ENCODE measurements at places on chromosomes 4 and X.

DNA sequence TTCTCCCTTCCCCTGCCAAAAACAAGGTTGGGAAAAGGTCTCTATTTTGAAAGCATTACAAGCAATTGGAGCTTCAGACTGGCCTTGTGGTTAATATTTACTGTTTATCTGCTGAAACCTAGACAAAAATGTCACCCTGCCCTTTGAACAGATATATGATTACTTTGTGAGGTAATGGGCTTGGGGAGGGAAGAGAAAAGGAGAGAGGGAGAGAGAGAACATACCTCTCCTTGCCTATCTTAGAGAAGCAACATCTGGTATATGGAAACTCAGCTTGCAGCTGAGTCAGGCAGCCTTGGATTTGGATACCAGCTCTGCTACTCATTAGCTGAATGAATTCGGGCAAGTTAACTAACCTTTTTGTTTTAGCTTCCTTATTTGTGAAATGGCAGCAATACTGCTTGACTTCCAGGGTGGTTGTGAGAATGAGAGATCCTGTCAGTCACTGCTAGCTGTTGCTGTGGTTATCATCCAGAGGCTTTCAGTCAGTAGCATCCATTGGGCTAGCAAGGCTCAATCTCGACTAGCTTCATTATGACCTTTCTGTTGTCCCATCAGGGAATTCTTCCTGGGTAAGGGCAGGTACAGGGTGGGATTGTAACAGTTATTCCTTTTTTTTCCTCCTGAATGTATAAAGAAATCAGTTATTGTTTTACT, 41.1 kb downstream of the ZFX start:
- DNase-seq, result no peak

- no peak for DNase-seq
Observed at GRCh38 chrX:122238801-122239200, 945.3 kb upstream of the GRIA3 start.

- no peak for DNase-seq
Observed at GRCh38 chr4:173280998-173281397, 53.2 kb downstream of the HMGB2 start.

DNA sequence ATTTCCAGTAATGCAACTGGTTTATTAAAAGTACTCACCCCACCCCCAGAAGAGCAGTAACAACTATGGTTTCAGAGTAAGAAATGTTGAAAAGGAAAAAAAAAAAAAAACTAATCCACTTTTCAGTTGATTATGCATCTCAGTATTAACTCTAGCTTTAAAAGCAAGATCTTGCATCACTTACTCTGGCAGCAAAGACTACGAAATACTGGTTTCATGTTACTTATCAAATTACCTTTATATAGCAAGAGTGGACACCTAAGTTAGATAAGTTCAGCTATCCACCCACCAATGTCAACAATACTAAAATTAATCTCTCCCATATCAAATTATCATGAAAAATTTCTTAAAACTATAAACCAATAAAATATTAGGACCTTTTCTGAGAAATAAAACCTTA, 105.0 kb downstream of the ABCB7 start:
- DNase-seq, result no peak

GRCh38 chr4:56240554-56241174, 146.6 kb downstream of the AASDH start:
- DNase-seq, result no peak

DNA sequence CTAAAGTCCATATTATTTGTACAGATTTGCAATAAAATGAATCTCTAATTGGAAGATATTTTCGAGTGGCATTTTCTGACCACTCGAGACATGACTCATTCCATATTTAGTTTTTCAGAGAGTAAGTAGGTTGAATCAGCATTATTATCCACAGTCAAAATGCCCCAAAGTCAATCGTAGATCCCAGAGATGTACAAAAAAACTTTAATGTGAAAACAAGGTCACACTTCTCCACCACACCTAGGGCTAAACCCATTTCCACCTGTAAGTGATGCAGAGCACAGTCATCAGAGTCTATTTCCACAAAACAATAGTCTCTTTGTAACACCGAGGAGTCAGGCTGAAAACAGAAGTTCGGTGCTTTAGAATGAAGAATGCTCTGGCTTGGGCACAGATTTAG, 117.1 kb upstream of the TENM3 start:
- DNase-seq, result no peak

- no peak for DNase-seq
Observed at GRCh38 chr4:108272561-108272960, 103.8 kb upstream of the LEF1 start.

GRCh38 chr4:102563000-102563399, 61.8 kb downstream of the NFKB1 start:
- no peak for DNase-seq

- DNase-seq, result no peak
Observed at GRCh38 chrX:6131287-6131686, 97.4 kb downstream of the NLGN4X start.

DNA sequence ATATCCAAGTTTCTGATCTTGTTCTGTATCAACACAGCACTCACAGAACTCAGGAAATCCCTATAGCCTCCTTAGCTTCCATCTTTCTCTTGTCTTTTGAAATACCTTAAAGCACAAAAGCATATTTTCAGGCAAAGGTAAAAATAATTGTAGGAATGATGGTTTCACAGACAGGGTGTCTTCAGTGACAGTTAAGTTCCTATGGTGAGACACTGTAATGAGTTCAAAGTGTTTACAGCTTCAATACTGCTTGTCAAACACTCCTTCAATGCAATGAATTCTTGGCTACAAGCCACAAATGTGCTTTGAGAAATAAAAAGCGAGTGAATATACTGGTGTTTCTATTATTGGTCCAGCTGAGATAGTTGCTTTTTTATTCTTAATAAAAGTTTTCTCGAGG, 466.0 kb downstream of the DMD start:
- DNase-seq, result no peak

DNA sequence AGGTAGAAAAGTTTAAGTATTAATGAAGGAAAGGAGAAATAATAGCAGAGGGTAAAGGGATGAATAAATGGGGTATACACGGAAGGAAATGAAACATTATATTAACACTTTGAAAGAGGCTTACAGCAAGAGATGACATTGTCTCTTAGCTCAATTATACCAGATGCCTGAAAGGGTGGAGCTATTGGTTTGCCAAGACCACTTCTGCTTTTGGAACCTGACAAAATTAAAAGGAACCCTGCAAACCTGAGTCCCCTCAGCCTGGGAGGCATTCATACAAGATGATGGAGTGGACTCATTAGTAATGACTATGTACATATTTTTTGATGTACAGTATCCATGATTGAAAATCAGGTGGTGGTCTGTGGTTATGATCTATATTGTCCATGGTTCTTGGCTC, 45.1 kb upstream of the HPF1 start:
- no peak for DNase-seq

DNA sequence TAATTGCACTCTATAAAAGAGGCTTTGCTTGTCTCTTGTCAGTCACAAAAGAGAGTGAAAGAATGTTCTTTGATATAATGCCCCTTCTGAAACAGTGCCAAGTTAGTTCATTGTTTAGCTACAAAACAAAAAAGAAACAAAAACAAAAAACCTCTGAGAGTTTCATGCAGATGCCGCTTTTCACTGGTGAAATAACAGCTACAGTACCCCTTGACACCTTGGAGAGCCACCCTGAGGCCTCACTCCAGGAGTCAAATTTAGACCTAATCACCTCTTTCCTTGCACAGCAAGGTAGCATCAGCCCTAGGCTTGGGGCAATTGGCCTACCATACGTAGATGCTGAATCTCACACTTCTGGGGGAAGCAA, 185.2 kb downstream of the UNC5C start:
- DNase-seq, result no peak

- DNase-seq, result no peak
Observed at GRCh38 chrX:23752740-23753415, 9.8 kb upstream of the ACOT9 start.

DNA sequence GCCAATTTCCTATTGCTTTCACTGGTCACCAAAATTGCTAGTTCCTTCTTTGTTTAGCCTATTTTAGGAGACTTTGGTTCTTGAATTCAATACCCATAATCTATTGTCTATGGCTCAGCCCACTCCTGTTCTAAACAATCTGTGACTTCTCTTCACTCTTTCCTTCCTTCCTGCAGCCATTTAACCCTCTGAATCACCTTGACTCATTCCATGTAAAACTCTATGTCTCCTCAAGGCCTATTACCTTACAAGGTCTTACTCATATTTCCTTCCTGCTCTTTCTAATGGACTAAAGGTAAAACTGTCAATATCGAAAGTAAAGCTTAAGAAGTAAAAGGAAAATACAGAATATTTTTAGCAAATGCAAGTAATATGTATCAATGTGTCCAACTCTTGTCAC, 301.6 kb downstream of the ARHGAP24 start:
- no peak for DNase-seq

DNA sequence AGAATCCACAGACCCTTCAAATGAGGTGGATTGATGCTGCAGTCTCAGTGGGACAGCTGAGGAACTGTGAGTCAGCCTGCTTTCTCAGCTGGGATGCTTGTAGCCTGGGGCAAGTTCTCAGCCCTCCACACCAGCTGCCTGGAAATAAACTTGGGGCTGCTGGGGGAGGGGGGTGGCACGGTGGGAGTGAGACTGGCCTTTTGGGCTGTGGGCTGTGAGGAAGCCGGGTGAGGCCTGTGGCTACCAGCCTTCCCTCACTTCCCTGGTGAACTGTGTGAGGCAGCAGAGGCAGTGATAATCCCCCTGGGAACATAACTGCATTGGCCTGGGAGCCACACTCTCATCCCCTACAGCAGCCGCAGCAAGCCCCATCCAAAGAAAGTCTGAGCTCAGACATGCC, 114.5 kb upstream of the GUCY1A1 start:
- no peak for DNase-seq

DNA sequence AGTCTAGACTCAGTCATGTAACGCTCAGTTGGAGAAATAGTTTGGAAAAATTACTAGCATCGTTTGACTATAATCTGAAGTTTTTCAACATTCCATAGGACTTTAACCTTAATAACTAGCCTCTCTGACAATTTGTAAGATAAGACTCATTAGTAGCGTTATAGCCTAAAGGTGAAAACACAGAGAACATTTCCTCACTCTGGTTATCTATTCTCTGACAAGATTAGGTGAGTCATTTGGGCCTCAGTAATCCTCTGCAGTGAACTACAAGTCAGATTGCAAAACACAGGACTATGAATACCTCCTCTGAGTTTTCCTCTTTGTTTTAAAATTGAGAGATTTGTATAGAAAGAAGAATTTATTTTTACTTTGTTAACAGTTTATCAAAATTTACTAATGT, 31.8 kb upstream of the PDLIM5 start:
- no peak for DNase-seq

- no peak for DNase-seq
Observed at GRCh38 chr4:168398589-168398988, 80.0 kb upstream of the DDX60 start.

- no peak for DNase-seq
Observed at GRCh38 chr4:186760576-186760975, 36.9 kb upstream of the FAT1 start.

- no peak for DNase-seq
Observed at GRCh38 chr4:7324651-7325121, 110.0 kb downstream of the PSAPL1 start.

DNA sequence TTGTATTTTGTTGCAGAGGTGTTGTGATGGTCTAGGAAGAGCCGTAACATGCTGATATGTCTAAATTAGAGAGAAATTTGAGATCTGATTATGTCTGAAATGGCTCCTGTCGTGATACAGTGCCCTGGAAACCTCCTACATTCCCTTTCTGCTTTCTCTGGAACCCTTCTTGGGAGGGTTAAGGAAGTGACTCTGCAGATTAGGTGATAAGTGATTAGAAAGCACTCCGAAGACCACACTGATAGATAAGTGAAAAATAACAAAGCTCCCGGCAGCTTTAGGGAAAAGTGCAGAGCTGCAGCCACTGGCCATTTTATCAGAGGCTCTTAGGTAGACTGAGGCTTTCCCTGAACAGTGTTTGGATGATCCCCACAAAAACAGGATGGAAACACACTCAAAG, 110.6 kb downstream of the MGST2 start:
- no peak for DNase-seq

Data from stimulated activated CD4-positive, alpha-beta T cell treated with anti-CD3 and anti-CD28 coated beads, Interleukin-1b, Interleukin-23, amount 100 ng/mL, for 24 hours (primary cell).